GM12864 (cell line): ENCODE measurements at places on chromosomes 12 and 14.

GRCh38 chr12:131367983-131368667 is 342.8 kb upstream of the SFSWAP start:
- DNase-seq = no peak

- DNase-seq = no peak
Observed at GRCh38 chr12:52826611-52827498, 7.3 kb downstream of the KRT79 start.

DNA sequence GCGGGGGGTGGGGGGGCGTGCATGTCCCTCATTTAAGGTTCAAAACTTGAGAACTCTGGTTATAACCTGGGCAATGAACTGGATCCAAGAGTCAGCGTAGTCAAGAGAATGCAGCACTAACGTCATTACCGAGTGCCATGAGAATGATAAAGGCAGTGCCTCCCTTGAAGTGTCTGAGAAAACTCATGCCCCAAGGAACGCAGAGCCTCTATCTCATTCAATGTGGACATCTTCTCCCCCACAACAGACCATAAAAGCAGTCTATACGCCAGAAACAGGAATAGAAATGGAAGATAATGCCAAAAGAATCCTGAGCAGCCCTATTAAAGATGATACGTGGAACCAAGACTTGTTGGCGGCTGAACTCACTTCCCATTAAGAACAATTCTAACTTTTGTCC is 208.6 kb downstream of the MED13L start:
- DNase-seq = no peak

DNA sequence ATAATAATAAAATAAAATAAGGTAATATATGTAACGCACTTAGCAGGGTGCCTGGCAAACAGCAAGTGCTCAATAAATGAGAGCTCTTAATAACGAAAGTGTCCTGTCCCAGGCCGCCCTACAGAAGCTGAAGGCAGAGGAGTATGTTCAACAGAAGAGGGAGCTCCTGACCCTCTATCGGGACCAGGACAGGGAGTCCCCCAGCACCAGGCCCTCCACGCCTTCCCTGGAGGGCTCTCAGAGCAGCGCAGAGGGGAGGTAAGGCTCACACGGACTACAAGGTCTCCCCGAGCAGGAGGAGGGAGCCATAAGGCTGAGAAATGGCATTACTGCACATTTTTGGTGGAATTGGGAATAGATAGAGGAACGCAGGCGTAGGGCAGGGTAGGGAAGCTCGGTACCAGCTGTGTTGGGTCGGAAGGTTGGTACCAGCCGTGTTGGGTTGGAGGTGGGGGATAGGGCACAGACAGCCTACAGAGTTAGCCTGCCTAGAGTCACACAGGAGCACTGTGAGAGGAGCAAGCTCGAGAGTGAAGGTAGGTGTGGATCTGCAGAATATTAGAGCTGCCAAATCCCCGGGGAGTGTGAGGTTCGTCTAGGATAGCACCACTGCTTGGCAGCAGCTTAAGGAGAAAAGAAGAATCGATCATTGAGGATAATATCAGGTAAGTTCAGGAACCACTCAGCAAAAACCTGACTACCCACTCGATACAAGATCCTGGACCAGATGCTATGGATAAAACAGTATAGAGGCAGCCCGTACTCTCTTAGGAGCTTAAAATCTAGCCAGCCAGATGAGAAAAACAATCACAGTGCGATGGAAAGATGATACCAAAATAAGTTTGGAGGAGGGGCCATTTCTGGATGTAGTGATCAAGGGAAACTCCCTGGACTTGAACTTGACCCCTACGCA is 15.3 kb downstream of the TNFRSF1A start:
- no peak for DNase-seq

GRCh38 chr12:7915661-7916403 is 20.2 kb downstream of the SLC2A3 start:
- no peak for DNase-seq

DNA sequence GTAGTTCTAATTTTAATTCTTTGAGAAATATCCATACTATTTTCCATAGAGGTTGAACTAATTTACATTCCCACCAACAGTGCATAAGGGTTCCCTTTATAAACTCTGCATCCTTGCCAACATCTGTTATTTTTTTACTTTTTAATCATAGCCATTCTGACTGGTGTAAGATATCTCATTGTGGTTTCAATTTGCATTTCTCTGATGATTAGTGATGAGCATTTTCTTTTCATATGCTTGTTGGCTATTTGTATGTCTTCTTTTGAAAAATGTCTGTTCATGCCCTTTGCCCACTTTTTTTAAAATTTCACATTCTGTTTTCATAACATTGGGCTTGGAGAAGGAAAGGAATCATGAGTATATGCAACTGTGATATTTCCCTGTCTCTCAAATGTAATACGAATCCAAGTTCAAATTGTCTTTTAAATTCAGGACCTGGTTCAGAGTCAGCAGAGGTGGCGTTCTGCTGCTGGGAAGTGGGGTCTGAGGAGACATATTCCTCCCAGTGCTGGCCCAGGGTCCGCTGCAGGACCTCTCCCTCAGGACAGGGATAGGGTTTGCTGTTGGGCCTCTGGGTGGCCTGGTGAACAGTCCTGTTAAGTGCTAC is 81.2 kb upstream of the ETV6 start:
- DNase-seq = no peak

DNA sequence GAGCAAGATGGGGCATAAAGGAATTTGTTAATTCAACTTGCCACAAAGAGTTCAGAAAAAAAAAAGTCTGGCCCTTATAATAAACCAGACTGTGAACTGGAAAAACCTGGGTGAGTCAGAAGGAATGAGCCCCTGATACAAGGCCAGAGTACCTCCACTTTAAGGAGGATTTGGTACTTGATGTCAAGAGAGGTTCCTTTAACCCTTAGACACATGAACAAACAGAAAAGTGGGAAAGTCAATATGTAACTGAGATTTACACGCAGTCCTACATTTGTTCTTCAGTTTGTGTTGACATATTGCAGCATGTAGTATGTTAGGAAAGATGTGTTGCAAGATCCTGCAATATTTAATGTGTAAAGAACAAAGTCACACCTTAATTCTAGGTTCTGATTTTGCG is 14.2 kb upstream of the SLC38A4 start:
- DNase-seq = no peak

GRCh38 chr12:57850854-57851430 is 4.4 kb upstream of the CTDSP2 start:
- no peak for DNase-seq

- no peak for DNase-seq
Observed at GRCh38 chr14:39034481-39035296, 68.3 kb downstream of the SEC23A start.

GRCh38 chr12:77256956-77257355 is 191.6 kb upstream of the E2F7 start:
- no peak for DNase-seq

GRCh38 chr14:62269204-62269603 is 507.0 kb downstream of the SNAPC1 start:
- DNase-seq = no peak

- no peak for DNase-seq
Observed at GRCh38 chr12:54292931-54293241, 7.9 kb downstream of the NFE2 start.

- no peak for DNase-seq
Observed at GRCh38 chr12:113440947-113441782, 19.0 kb downstream of the SDSL start.

- no peak for DNase-seq
Observed at GRCh38 chr12:110068654-110069053, 20.3 kb upstream of the C12orf76 start.

DNA sequence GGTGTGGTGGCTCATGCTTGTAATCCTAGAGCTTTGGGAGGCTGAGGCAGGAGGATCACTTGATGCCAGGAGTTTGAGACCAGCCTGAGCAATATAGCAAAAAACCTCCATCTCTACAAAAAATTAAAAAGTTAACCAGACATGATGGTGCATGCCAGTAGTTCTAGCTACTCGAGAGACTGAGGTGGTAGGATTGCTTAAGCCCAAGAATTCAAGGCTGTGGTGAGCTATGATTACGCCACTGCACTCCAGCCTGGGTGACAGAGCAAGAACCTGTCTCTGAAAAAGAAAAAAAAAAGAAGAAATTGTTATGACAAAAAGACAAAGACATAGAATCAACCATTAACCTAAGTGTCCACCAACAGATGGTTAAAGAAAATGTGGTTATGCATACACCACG is 2.1 kb upstream of the ATP23 start:
- DNase-seq = no peak

GRCh38 chr12:56053407-56053893 is 11.7 kb downstream of the RPS26 start:
- DNase-seq = no peak

GRCh38 chr14:59566296-59566695 is 10.3 kb downstream of the CCDC175 start:
- DNase-seq = no peak
